ENCODE measurements at places on chromosomes 7 and 10.

- DNase-seq = no peak
Measured at GRCh38 chr10:124367936-124368335, 50.8 kb downstream of the OAT start.

DNA sequence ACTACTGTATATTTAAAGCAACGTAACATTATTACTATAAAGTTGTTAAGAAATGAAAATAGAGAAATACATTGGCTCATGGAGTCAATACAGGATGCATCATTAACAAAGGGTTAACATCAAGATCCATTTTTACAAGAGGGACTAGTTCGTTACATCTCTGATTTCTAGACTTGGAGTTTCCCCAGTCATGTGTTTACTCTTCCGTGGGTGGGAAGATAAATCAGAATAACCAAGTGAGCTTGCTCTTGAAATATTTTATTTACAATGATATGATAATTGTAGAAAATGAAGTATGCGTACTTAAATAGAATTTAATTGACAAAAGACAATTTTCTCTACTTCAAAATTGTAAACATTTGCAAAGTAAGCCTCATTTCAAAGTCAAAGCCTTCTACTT, 1.0 kb upstream of the PRKAR2B start:
- no peak for DNase-seq

- no peak for DNase-seq
Measured at GRCh38 chr7:2710286-2710655, 22.3 kb downstream of the AMZ1 start.

DNA sequence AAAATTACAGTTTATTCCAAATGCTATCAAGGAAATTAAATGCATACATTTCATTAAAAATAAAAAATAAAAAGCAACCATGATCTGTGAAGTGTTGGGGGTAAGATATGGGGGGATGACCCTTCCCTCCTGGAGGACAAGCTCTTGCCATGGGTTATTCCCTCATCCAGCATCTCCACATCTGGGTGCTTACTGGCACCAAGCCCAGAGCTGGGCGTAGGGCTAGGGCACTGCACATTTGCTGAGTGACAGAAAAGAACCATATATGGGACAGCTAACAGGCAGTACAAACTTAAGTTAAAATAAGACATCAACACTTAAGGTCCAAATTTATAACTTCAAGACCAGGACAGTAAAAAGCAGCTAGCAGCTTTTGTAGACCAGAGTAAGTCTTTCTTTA, 10.2 kb downstream of the CCDC6 start:
- DNase-seq = no peak

GRCh38 chr7:106504645-106505044, 156.3 kb downstream of the CCDC71L start:
- no peak for DNase-seq

DNA sequence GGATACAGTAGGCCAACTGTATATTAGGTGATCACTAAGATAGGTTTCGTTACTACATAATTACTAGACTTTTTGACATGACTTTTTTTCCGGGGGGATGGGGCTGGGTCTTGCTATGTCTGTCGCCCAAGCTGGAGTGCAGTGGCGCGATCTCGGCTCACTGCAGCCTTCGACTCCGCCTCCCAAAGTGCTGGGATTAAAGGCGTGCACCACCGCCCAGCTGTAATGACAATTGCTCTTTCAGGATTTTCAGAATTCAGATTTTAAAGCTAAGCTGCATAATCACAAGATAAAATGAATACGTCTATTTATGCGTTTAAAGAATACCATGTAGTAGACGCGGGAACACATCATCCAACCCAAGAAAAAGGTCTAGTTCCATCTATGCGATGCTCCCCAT, 982 bp downstream of the IDI1 start:
- no peak for DNase-seq

GRCh38 chr7:153616711-153617325, 435.4 kb upstream of the DPP6 start:
- DNase-seq = no peak

GRCh38 chr10:121832647-121833046, 95.2 kb downstream of the ATE1 start:
- DNase-seq = no peak

DNA sequence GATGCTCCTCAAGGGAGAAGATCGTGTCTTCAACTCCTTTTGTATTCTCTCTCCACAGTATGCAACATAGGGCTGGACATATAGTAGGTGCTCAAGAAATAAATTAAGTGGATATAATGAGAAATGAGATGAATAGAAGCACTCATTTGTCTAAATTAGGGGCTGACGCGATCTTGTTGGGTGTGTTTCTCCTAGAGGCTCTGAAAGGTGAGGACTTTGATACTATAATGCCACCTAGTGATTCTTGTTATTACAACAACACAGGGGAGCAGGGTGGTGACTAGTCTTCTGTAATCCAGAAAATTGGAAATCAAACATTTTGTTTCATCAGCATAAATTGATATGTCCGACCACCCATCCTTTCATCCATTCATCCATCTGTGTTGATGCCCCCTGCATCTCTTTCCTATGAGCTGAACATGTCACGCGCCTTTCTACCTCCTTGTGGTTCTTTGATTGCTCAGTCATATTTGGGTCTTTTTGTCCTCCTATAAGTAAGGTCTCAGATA, 3.5 kb upstream of the CFAP58 start:
- DNase-seq = peak; percentile 96

GRCh38 chr10:20474064-20474463, 423.0 kb downstream of the NEBL start:
- no peak for DNase-seq

GRCh38 chr10:26725837-26726727, 28.6 kb downstream of the PDSS1 start:
- peak; percentile 84 for DNase-seq

- peak; percentile 23 for DNase-seq
Measured at GRCh38 chr10:63720676-63721075, 199.5 kb downstream of the REEP3 start.

DNA sequence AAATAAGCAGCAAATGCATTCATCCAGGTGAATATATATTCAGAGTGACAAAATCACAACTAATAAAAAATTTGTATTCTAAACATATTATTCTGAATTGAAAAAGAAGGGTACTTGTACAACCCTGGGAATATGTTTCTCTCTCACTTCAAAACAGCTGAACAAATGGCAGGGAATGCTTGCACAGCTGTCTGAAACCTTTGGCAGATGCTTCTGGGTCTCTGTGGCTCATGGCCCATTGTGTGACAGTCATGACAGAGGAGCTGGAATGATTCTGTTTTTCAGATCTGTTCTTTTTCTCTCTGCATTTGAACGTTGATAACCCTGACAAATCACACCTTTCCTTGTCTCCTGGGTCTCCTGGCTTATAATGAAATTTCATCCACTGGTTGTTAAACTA, 275.7 kb upstream of the FZD1 start:
- no peak for DNase-seq

GRCh38 chr7:83486957-83487356, 162.0 kb downstream of the SEMA3E start:
- DNase-seq = no peak

- DNase-seq = no peak
Measured at GRCh38 chr10:77910524-77911145, 15.9 kb downstream of the DLG5 start.

DNA sequence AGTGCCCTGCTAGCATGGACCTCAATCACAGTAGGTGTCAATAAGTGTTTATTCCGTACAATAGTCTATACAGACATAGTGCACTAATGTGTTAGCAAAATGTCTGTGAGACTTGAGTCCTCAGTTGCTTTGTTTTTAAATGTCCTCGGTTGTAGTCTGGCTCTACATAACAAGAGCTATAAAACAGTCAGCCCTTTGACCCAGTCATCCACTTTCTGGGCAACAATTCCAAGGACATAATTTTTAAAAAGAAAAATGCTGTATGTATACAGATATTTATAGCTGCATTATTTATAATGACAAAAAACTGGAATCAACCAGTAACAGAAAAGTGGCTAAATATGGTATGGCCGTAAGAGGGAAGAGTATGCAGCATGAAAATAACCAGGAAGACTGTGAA, 2.8 kb upstream of the PDLIM1 start:
- no peak for DNase-seq

- DNase-seq = no peak
Measured at GRCh38 chr7:2483494-2483893, 7.3 kb upstream of the GRIFIN start.

DNA sequence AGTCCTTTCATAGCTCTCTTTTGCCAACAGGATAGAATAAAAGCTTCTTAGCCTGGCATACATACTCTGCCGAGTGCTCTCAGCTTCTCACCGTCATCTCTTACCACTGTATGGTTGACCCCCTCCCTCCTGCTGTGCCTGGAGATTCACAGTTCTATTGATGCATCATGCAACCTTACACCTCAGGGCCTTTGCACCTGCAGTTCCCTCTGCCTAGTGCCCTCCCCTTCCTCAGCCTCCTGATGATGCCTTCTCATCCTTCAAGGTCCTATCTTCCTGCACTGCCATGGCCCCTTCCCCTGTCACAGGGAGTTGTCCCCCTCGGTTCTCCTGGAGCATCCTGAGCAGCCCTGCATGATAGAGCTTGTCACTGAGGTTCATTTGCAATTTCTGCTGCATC, 81.5 kb downstream of the CDH23 start:
- DNase-seq = no peak

DNA sequence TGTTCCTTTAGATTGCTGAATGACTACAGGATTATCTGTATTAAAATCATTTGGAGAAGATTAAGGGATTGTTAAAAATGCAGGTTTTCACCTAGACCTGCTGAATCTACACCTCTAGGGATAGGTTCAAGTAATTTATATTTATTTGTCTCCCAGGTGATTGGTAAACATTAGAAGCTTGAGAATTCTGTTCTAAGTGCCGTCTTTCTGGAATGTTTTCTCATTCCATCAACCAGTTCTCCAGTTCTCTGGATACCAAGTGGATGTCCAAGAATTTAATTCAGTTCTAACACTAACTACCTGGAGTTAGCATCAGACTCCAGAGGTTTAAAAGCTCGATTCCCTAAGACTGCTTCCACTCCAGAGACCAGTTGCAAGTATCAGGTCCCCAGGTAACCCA, 110.9 kb downstream of the PRTFDC1 start:
- no peak for DNase-seq

GRCh38 chr7:82164813-82165212, 278.8 kb downstream of the CACNA2D1 start:
- peak; percentile 20 for DNase-seq

DNA sequence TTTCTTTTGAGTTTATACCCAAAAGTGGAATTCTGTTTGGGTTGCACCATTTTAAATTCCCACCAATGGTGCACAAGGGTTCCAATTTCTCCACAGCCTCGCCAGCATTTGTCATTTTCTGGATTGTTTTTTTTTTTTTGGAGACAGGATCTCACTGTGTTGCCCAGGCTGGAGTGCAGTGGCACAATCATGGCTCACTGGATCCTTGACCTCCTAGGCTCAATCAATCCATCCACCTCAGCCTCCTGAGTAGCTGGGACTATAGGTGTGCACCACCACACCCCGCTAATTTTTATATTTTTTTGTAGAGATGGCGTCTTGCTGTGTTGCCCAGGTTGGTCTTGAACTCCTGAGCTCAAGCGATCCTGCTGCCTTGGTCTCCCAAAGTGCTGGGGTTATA, 46.6 kb downstream of the CUX1 start:
- no peak for DNase-seq

DNA sequence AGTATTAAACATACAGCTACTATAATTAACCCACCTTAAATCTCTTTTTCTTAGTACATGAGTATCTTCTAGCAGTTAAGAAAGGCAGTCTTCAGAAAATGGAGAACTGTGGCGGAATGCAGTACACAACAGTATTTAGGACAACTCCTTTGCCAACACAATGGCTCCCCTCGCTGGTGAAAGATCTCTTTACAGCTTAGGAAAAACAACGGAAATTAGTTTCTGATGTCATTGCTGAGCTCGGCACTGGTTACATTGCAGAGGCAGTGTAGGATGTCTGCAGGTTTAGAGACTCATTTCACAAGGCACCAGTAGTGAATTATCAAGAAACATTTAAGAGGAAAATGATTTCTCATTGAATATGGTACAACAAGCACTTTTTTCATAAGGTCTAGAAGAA, 43.4 kb downstream of the GLRX3 start:
- DNase-seq = peak; percentile 88

DNA sequence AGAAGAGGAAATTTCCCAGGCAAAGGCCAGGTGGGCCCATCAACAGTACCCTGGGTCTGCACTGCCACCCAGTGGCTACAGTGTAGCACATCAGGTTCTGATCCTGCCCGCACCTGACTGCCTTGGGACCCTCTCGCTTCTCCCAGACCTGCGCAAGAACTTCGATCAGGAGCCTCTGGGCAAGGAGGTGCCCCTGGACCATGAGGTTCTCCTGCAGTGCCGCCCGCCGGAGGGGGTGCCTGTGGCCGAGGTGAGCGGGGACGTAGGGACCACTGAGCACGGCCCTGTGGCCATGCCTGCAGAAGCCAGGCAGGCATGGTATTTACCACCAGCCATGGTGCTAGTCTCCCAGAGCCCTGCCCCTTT, 33.9 kb upstream of the SLC29A3 start:
- peak; percentile 55 for DNase-seq

DNA sequence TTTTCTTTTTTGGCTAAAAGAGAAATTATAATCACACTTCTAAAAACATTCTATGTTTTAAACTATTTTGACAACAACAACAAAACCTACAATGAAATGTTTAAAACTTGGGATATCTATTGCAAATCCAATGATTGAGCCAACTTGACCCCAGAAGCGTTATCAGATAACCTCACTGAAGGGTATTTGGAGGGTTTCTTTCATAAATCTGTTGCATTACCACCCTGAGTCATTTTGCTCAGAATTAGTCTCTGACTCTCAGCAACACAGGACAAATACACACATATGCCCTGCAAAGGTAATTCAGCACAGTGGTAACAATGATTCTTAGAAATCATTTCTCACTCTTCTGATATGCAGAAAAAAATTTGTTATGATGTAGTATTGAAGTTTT, 2.3 kb upstream of the COL1A2 start:
- no peak for DNase-seq

DNA sequence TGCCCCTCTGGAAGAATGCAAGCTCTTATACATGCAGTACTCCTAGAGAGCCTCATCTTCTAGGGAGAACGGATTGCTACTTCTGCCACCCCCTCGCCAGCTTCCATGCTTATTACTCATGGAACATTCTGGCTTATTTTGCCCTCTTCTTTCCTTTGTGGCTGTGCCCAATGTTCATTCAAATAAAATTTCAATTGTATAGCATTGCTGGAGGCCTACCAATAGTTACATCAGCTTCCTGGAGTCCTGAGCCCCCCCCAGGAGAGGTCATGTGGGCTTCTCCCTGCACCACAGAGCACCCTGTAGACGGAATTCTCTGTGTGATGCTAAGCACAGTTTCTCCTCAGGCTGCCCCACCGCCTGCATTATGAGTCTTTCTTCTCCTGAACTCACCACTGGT, 1094.0 kb downstream of the KCNMA1 start:
- DNase-seq = no peak

DNA sequence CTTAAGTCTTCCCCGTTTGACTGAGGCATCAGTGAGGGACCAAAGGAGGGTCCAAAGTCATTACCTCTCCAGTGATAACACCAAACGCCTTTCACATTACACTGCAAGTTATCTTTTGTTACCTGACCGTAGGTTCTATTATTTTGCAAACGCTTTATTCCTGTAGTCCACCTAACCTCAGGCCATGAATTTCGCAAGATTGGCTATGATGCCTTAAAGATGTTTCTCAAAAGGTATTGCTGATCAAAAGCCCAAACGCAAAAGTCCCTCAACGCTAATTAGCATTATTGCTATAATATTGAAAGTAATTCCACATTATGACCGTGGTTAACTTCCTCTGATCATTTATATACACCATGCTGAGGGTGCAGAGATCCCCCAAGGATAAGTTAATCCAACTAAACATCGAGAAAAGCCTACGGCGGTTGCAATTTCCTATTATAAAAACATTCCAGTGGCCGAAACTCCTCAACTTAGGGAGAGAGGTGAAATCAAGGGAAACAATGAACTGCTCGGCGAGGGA, 649 bp downstream of the DNA2 start:
- DNase-seq = no peak

Measured in Kasumi-1 (cell line).